ENCODE measurements at places on chromosomes 11 and 22.

DNA sequence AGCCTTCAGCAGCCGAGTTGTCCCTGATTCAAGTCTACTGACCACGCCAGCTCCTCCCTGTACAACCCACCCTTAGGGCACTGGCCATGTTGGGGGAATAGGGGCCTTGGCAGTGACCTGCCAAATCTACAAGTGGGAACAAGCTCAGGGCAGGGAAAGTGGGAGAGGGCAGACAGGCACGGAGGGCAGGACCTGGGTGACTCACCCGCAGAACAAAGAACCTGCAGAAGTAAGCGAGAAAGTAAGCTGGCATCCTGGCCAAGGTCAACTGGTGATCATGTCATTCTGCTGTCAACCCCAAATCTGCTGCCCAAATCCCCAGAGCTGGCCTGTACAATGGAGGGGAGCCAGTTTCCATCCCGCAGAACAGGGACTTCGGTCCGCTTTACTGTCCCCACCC is 7.9 kb upstream of the SCGB1A1 start:
- DNase-seq, result no peak

DNA sequence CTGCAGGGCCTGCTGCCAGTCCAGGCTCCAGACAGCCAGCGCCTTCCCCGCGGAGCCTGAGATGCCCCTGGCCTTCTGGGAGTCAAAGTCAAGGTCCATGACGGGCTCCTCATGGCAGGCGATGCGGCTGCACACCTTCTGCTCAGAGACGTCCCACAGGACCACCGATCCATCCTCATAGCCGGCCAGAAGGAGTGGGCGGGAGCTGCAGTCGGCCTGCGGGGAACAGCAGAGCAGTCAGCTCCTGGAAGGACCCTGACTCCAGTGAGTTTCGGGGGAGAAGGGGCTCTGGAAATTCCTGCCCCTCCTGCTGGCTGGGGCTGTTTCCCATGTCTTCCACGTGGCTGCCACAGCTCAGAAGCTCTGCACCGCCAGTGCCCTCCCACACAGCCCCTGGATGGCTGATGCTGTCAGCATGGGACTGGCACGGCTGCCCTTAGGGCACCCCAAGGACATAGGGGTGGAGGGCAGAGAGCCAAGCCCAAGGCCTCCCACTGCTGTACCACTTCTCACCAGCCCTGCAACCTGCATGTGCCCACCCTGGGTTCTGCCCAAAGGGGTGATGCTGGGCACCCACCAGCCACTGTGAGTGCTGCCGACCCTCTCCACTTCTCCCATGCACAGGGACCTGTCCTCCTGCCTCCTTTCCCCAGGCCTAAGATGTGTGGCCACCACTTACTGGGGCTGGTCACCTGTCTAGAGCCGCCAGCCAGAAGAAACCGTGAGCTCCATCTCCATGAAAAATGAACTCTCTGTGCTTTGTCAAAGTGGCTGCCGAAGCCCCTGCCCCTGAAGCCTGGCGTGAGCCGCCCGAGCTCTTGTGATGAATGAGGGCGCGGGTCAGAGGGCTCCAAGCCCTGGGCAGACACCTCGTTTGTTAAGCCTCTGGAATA is 41.7 kb downstream of the TBX1 start:
- DNase-seq, result no peak

DNA sequence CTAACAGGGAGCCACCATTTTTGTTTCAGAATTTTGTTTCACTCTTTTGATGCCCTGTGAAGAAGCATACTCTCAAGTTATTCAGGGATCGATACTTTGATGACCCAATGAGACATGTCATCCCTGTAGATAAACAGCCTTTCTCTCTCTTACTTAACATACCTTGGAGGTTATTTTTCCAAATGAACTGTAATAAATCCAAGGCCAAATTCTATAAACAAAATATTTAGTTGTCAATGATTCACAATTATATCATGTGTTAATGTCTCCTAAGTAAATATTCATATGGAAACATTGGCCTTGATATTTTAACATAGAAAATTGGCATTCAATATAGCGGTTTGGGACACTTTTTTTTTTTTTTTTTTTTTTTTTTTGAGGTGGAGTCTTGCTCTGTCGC is 97.5 kb downstream of the LUZP2 start:
- DNase-seq, result no peak

- no peak for DNase-seq
These were observed 10.5 kb upstream of the USP28 start for GRCh38 chr11:113885897-113886296.

DNA sequence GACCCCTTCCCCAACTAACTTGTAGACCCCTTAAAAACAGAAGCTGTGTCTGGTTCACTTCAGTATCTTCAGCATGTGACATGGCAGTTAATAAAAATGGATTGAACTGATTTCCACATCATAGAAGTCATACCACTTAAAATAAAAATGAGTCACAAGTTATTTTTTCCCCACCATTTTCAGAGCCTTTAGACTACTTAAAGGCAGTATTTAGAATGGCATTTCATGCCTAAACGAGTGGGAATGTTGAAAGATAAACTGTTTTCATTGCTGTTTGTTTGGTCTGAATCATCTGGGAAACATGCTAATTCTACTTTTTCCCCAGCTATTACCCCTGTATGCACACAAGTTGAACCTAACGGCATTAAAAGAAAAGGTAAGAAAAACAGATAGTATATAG is 324.0 kb downstream of the RAB38 start:
- DNase-seq, result no peak
